Inflammatory macrophage treated with lipopolysaccharide for 1 hour (primary cell): ENCODE measurements at places on chromosomes 6 and 20.

DNA sequence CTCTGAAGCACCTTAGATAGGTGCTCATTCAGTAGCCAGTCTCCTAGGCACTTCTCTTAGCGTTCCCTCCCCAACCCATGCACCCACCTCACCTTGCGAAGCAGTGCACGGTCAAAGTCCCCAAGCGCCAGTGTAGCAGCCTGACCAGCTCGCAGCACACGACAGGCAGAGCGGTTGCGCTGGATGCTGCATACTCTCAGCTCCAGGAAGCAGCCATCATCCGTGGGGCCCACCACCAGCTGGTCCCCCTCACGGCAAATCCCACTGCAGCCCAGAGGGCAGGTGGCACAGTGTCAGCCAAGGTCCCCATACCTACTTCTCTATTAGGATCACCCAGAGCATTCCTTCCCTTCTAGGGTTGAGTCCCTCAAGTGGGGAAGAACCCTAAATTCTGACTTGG is 6.5 kb downstream of the GTPBP2 start:
- no peak for DNase-seq

DNA sequence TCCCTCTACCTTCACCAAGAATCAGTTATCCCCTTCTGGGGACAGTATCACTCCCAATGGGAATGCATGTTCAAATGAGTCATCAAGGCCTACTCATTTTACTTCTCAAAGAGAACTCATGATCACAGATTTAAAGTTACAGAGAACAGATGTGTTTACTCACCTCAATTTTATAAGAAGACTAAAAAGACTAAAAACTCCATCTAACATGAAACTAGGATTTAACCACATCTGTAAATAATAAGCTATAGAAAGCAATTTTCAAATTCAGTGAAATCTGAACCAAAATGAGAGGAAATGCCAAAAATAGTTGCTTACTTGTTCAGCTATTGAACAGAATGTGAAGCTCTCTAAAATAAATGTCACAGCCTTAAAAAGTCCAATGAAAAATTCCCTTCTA is 300.1 kb upstream of the KCNQ5 start:
- no peak for DNase-seq

DNA sequence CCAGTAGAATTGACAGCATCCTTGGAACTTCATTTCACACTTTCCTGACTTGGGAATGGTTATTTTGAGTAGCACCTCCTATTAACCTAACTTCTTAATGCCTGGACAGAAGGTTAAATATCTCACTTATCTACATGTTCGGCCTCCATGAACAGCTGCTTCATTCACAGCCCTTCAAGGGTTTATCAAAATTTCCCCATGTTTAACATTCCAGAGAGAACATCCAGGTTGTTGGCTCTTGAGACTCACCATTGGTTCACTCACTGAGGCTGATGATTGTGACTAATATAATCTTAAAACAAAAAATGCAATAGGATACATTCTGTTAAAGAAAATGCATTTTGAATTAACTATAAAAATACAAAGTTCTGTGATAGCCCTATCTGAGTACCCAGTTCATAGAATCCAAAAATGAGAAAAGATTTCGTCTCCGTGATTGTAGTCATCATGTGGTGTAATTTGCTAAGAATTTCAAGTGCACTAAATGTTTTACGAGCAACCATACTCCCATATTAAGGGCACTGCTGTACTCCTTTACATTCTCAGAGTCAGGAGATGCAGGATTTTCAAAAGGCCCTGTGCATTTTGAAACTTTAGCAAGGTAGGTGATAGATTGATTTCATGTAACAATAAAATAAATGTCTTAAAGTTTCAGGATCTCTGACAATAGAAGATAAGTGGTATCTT is 260.6 kb upstream of the TAB2 start:
- no peak for DNase-seq

- no peak for DNase-seq
Observed at GRCh38 chr6:25987845-25988244, 25.2 kb downstream of the TRIM38 start.

DNA sequence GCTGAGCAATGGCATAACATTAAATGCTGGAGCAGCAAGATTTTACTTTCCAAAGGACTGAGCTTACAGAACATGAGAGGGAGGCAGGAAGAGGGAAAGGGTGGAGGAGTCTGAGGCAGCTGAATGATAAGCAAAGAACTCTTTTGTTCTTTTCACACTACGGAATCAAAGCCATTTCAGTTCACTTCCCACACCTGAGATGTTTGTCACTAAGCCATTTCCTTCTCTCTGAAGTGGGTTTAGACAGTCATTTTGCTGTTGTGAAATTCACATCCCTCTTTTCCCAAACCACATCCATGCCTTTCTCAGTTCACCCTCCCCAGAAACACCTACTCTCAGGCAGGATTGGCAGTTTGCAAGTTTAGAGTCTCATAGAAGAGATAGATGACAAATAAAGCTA is 267.9 kb downstream of the ADGRG6 start:
- no peak for DNase-seq

GRCh38 chr6:143026696-143027449 is 33.8 kb upstream of the AIG1 start:
- no peak for DNase-seq

DNA sequence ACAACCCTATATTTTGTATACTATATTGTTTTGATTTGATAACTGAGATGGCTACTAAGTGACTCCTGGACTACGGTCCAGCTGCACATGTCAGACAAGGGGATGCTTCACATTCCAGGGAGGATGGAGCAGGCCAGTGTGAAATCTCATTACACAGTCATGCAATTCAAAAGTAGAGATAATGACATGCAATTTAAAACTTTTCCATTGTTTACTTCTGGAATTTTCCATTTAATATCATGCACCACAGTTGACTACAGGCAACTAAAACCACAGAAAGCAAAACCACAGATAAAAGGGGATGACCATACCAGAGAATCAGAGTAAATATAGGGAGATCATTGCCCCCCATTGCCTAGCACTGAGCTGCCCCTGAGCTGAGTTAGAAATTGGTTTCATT is 366.4 kb downstream of the BTBD9 start:
- DNase-seq, result no peak

- DNase-seq, result no peak
Observed at GRCh38 chr6:169904051-169904922, 152.9 kb downstream of the ERMARD start.

GRCh38 chr6:31354158-31354863 is 2.7 kb downstream of the HLA-B start:
- DNase-seq, result no peak

DNA sequence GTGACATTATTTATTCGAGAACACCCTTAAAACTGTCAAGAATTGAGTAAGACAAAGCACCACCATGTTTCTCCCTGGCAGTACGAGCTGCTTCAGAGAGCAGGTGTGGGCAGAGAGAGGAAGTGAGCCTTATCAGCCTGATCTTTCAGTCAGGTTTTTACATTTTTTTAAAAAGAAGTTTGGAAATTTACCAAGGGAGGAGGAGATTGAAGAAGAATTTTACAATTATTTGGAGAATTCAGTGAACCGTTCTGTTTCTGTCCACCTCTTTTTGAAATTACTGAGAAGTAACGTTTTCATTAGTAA is 75.5 kb downstream of the ZDHHC14 start:
- DNase-seq, result no peak

DNA sequence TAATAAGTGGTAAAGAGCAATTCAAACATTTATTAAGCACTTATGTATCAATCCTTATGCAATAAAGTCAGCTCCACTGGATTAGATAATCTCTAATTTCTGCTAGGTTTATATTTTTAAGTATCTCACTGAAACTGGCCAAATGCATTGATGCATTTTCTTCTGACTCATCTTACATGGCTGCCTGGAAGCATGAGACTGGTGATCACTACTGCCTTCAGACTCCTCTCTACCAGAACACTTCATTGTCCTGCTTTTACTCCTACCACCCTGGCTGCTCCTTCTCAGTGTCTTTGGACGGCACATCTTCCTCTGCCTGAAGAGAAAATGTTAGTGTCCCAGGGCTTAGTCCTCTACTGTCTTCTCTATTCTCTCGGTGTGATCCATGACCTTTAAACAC is 7.4 kb downstream of the CEP85L start:
- no peak for DNase-seq

DNA sequence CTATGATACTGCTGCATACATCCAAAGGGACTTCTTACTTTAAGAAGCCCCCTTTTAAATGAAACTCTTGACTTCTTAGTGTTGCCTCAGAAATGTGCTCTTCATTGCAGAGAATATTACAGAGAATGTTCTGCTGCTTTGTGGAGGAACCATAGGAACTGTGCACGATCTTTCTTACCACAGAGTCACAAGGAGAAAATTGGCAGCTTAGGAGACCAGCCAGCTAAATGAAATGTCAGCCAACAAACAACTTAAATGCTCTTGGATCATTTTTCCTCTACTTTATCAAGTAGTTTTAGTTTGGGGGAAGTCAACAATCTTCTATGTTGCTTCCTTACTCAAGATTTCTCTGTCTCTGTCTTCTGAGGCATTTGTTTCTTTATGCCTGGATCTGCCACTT is 125.9 kb upstream of the MLIP start:
- DNase-seq, result no peak

DNA sequence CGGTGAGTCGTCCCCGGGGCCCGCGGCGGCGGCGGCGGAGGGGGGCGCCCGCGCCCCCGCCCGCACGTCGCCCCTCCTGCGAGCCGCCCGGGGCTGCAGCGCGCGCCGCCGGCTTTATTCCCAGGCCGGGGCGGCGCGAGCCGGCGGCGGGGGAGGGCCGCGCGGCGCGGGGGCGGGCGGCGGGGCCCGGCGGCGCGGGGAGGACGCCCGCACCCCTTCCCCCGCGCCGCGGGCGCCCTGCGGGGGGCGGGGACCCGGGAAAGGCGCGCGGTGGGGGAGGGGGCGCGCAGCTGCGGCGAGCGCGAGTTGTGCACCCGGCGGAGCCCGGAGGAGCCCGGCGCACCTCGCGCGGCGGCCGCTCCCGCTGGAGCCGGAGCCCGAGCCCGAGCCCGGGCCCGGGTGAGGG is 646 bp downstream of the HMGA1 start:
- DNase-seq, result no peak
